RKO (cell line): ENCODE measurements at places on chromosomes 7 and 10.
A peak's percentile ranks its signal among the peaks of the same experiment; 100 is the strongest.

- no peak for DNase-seq
Observed at GRCh38 chr10:113011592-113012374, 61.7 kb downstream of the TCF7L2 start.

DNA sequence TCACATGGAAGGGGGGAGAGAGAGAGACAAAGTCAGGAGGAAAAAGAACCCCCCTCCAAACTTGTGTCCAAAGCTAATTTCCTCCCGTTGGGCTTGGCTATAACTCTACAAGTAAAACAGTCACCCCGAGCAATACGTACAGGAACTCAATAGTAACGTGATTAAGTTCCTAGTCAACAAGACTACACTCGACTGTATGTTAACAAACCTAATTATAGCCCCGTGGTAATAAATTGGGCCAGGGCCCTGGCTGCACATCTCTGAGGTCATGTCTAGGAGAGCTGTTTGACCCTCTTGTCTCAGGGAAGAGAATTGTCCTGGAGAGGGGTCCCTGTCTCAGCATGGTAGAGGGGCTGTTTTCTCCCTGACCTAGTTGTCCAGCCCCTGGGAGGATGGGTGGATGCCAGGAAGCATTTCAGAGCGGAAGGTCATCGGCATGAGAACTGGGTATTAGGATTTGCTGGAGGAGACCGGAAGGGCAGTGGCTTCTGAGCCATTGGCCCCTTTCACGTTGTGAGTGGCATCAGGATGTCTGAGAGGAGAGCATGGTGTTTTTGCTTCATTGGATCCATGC is 60.2 kb upstream of the COMTD1 start:
- DNase-seq, result peak; percentile 27

GRCh38 chr10:131119626-131120355 is 191.7 kb downstream of the TCERG1L start:
- no peak for DNase-seq

GRCh38 chr10:34889004-34889869 is 74.1 kb upstream of the PARD3 start:
- no peak for DNase-seq
